ENCODE measurements at places on chromosomes 7 and 10.

DNA sequence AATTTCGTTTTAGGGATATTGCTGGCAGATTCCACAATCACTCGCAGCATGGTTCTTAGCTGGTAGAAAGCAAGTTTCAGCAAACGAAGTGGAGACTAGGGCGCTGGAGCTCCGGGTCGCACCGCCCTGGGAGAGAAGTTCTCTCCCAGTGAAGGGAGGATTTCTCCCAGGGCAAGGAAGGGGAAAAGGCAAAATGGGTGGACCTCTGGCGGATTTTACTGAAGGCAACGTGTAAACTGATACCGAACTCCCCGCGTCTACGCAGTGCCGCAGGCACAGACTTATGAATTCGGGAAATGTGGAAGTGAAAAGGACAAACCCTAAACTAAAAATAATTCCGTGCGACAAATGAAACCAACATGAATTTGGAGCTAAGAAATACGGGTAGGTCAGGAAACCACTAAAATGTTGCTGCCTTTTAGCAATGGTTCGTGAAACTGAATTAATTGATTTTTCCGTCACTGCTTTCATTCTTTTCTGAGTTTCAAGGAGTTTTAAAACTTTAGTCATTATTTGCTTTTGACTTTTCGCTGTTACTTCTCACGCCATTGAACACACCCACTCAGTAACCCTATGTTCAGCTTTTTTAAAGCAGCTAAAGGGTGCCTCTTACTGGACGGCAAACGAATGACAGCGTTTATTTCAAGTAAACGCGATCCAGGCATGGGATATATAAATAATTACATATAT is at the start of gene MYOF:
Gene MYOF (minus strand): TSS at position 190 of the 690 bp plus-strand sequence. CDS start 140 bp downstream, at position 50.
- no peak for DNase-seq

DNA sequence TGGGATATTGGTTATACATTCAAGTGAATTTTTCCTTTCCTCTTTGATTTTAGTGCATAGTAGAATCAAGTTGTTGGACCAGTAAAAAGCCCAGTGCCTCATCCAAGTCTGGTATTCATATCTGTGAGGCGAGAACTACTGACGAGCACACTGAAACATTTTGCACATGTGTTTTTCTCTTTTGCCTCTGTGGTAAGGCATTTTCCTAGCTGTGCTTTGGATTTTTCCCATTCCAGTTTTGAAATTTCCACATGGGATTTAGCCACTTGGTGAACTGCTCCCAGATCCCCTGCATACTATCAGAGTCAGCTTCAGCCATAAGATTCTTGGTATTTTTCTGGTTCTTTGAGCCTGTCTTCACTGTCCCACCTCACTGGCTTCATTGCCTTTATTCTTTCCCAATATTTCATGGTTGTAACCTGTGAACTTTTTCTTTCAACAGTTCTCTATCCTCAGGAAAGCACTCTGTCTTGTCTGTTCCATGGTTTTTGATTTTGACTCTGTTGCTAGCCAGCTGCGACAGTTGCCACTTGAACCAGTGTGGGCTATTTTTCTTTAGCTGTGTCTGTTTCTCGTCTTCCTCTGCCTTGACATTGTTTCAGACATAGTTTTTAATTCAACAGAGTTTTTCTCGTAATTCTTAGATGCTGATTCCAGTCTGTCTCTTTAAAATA is 239.0 kb downstream of the REEP3 start:
- no peak for DNase-seq

DNA sequence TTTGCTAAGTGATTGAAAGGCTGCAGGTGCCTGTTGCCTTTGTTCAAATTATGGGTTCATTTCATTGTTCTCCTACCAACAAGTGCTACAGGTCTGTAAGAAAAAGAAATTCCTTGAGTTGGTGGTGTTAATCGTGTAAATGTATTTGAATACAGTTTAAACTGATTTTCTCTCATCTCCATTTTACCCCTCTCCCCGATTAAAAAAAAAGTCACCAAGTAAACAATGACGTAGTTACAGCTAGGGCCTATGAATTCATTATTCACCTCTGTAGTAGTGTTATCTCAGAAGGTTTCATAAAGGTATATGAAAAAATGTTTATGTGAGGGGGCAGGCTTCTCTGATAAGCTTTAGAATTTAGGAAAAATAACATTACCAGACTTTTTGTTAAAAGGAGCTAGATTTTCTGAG is 1.1 kb downstream of the REEP3 start:
- no peak for DNase-seq

DNA sequence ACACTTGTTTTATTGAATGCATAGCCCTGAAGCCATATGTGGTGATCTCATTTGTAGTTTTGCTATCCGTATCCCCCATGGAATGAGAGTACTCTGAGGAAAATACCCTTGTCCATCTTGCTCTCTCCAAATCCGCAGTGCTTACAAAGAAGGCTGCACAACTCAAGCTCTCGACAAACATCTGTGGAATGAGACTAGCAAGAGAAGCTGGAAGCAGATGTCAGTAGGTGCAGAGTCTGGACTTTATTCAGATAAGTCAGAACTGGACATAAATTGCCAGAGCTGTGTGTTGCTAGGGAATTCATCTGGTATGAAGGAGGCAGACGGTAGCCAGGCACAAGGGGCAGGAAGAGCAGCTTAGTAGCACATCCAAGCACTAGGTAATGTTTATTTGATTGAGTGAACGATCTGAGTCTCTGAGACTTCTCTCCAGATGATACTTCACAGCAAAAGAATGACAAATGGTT is 1046.2 kb downstream of the XPNPEP1 start:
- DNase-seq: no peak

DNA sequence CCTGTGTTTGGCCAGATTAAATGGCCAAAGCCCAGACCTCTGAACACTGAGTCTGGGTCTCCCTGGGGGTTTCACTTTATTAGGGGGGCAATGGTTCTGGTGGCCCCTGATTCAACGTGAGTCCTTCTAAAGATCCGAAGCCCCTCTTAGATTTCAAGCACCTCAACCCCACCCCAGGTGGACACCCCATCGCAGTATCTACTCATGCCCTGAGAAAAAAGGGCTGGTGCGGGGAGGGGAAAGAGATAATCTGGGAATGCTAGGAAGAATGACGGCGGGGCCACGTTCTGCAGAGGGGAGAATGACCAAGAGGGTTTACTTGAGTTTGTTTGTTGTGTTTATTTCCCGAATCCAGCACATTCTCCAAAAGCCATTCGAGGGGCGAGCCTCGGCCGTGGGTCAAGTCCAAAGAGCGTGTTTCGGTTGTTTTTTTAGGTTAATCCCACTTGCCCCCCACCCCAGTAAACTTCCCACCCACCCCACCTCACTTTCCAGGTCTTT is 832 bp downstream of the PDLIM1 start:
- DNase-seq: no peak

DNA sequence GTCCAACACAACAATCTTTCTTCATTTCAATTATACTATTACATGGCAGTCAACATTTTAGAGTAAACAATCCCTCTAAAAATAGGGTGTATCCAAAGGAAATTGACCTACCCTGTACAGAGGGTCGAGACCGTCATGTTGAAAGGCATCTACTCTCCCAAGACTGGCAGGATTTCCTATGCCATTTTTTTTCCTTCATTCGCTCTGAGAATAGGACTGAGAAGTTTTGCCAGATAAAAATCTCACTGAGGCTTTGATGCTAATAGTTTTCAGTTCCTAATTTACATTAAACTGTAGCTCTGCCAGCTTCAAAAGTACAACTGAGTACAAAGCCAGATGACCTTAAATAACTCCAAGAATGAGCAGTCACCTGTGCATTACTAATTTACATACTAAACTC is 84.5 kb upstream of the SEMA3C start:
- DNase-seq: no peak

GRCh38 chr7:28298870-28299518 is 113.3 kb upstream of the CREB5 start:
- no peak for DNase-seq

DNA sequence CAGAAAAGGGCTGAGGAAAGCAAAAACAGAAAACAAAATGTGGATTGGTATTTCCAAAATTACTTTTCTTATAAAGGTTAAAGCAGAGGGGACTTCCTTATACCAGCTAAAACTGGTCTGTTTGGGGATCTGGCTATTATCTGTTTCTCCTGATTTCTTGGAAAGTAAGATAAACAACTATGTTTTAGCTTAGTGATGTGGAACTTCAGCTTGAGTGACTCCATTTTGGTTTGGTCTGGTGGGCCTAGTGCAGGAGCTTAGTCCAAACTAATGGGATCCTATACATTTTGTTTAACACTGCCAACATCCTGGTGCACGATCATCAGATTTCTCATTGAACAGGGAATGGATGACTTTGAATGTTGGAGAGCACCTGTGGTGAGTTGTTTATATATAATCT is 283.5 kb downstream of the ADK start:
- DNase-seq: no peak

DNA sequence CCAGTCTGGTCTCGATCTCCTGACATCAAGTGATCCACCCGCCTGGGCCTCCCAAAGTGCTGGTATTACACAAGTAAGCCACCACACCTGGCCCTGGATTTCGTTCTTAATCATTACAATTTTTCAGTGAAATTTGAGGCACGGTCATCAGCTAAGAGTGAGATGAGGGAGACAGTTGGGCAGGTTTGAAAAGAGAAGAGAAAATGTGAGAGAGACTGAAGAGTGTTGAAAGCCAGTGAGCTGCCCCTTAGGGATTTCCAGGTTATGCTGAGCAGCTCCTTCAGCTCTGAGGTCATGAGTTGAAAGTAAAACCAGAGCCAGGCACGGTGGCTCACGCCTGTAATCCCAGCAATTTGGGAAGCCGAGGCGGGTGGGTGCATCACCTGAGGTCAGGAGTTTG is 5.9 kb upstream of the UPF2 start:
- DNase-seq: no peak

Measured in Right ventricle myocardium inferior (tissue), 1 donor.